ENCODE measurements at places on chromosomes 11 and 22.
A peak's percentile ranks its signal among the peaks of the same experiment; 100 is the strongest.

DNA sequence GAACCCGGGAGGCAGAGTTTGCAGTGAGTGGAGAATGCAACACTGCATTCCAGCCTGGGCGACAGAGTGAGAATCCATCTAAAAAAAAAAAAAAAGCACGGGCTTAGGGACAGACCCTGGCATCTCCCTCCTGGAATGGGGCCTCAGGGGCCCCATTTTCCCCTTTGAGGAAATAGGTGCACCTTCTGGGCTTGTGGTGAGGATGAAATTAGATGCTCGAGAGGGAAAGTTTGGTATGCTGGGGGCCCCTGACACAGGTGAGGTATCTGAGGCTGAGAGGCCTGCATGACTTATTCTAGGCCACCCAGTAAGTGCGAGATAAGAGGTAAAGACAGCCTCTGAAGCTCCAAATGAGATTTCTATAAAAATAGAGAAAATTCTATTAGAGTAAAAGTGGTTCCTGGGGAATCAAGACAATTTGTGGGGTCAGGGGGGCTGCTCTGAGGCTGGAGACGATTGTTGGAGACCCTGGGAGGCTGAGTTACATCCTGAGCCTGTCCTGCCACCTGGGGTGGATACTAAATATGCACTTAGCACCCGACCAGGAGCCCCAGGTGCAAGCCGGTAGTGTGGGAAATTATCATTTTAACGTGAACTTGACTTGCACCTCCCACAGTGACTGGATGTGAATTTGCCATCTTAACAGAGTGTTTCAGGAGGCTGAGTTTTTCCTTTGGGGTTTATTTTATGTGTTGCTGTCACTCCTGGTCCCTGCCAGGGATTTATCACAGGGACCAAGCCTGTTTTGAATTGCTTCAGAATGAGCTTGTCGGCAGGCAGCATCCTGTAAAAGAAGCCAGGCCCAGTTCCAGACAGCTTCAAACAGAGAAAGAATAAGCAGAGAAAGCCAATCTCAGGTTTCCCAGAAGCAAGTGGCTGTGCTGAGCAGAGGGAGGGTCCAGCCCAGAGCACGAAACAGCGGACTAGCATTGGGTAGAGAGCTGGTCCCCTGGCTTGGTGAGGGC, 48.4 kb upstream of the TSKU start:
- no peak for DNase-seq

DNA sequence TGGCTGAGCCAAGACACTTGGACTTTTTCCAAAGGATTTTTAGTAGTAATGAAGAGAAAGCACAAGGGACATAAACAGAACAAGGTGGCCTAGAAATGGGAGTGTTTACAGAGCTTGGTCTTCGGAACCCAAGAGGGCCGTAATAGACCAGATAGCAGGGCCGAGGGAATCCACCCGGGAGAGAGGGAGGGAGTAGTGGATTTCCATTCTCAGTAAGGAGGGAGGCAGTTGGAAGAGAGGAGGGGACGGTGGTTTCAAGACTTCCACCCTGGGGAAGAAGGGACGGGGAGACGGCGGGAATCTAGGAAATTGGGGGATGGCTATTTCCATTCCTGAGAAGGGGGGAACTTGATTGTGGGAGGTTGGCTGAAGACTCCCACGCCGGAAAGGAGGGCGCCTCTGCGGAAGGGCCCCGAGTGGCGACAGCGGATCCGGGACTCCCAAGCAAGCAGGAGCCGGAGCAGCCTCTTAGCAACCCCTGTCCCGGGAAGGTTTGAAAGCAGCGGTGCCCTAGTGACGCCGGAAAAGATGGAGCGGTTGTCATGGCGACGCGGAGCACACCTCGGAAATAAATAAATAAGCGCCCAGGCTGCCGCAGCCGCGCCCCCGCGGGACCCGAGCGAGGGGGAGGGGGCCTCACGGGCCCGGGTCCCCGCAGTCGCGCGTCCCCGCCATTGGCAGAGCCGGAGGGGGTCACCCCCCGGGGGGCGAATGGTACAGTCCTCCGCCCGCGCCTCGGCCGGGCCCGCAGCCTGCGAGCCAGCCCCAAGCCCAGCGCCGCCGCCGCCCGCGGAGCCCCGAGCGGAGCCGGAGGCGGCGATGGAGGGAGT, 31.6 kb downstream of the EIF3F start:
- DNase-seq: no peak

GRCh38 chr11:128749974-128750373, 56.1 kb downstream of the FLI1 start:
- no peak for DNase-seq

DNA sequence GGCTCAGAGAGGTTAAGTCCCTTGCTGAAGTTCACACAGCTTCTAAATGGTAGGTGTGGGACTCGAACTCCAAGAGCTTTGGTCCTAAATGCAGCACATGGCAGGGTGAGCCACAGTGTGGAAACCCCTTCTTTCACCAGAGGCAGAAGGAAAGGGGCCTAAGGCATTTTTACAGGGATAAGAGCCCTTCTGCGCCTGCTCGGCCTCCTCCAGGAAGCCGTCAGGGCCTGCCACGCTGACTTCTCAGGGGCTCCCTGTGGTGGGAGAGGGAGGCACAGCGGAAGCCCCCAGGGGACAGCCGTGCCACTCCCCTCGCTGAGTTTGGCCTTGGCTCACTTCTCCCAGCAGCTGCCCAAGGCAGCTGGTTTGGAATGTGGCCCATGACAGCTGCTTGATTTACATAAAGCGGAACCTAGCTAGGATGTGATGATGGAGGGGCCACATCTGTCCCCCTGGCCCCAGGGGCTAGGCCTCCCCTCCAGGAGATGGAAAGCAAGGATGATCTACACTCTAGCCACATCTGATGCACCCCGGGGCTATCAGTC, 35.4 kb downstream of the CD82 start:
- no peak for DNase-seq

- DNase-seq: peak; percentile 59
These were observed at the start of gene TEX54 for GRCh38 chr11:62832336-62833234. TEX54 (minus strand) TSS chr11:62832841.

DNA sequence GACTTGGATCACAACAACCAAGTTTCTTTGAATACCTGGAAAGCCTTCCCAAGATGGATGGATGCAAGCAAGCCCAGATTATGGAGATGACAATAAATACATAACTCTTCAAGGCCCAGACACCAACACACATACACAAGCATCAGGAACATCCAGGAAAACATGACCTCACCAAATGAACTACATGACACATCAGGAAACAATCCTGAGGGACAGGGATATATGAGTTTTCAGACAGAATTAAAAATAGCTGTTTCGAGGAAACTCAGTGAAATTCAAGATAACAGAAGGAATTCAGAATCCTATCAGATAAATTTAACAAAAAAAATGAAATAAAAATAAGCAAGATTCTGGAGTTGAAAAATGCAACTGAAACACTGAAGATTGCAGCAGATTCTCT, 659.4 kb downstream of the METTL15 start:
- peak; percentile 21 for DNase-seq

- no peak for DNase-seq
These were observed 6.2 kb downstream of the KDM4F start for GRCh38 chr11:95055283-95055897.
